ENCODE measurements at places on chromosomes 16 and 17.

- no peak for DNase-seq
Observed at GRCh38 chr16:62751218-62751617, 715.0 kb upstream of the CDH8 start.

- peak; percentile 48 for DNase-seq
Observed at GRCh38 chr16:88703486-88704309, 2.5 kb downstream of the RNF166 start.

GRCh38 chr17:6661464-6661848 lies 9.9 kb downstream of the C17orf100 start:
- no peak for DNase-seq

DNA sequence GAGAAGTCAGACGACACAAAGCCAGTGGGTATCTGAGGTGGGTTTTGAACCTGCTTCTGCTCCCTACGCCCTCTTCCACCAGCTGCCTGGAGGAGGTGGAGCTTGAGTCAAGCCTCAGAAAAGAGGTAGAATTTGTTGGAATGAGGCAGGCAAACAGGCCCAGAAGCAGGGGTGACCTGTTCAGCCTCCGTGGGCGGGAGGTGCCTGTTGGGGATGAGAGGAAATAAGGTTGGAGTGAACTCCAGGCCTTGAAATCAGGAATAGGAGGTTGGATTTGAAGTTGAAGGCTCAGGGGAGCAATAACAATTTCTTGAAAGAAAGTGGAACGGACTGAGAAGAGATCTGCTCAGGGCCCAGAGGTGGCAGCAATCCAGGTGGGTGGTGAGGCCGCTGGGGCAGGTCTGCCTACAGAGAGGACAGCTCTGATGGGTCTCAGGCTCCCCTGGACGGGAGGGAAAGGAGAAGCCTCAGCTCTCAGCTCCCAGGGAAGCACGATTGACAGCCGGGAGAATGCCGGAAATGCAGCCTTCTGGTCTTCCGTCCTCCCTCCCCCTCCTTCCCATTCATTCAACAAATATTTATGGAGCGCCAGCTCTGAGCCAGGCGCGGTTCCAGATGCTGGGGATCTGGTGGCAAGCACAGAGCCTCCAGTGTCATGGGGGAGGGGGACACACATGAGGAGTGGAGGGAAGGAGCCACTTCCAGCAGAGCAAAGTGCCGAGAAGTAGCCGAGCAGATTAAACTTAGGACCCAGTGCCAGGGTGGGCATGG lies 61.9 kb upstream of the CIBAR2 start:
- DNase-seq = no peak

GRCh38 chr17:16287563-16288027 lies 65.7 kb downstream of the CENPV start:
- DNase-seq = no peak

DNA sequence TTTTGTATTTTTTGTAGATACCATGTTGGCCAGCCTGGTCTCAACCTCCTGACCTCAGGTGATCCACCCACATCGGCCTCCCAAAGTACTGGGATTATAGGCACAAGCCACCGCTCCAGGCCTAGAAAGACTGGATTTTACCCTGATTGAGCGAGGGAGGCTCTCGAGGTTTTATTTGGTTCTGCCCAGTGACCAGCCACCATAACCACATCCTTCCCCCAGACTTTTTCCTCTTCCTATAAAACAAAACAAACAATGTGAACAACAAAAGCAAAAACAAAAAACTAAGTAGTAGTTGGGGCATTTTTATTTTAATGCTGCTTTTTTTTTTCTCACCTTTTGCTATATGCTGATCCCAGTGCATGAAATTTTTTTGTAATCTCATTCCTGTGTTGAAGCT lies 509.6 kb downstream of the MAF start:
- DNase-seq = no peak

DNA sequence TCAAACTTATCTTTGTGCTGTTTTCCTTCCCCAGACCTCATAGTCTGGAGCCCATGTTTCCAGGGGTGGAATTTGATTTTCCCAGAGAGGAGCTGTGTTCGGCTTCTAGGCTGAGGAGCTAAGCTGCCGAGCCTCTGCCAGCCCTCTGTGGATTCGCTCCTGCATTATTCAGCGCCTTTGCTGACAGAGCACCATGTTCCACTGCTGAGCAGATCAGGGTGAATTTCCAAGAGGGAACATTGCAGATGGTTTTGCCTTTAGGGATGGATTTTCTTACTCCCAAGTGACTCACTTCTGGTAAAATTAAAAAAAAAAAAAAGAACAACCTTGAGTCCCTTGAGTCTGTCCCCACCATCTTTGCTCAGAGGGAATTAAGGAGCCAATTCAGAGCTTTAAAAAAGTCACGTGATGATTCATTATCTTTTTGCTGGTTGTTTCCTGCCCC lies 229.5 kb downstream of the PRKCA start:
- DNase-seq = no peak

GRCh38 chr17:48523010-48523409 lies 7.8 kb downstream of the HOXB1 start:
- DNase-seq = no peak

DNA sequence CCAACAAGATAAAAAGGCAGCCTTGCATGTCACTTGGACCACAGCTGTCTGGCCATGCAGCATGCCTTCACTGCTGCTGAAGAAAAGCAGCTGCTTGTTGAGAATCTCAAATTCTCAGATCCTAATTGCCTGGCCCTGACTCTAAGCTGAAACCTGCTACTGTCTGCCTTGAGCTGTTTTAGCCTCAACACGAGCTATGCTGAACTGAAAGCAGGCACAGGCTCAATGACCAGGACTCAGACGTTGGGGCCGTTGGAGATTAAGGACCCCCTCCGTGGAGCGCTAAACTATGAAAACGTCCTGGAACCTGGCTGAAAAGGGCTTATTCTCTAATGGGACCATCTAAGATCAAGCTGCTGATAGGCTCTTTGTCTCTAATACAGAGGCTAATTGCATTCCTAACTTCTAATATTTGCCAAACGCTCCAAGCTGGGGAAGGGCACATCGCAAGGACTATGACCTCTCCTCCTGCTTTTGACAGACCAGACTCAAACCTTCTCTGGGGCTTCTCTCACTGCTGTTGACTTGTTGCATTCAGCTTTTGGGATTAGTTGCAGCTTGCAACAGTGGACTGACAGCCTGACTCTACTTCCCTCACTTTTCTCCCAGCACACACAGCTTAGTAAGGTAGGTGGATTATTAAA lies 4.6 kb upstream of the PLK1 start:
- DNase-seq = no peak

DNA sequence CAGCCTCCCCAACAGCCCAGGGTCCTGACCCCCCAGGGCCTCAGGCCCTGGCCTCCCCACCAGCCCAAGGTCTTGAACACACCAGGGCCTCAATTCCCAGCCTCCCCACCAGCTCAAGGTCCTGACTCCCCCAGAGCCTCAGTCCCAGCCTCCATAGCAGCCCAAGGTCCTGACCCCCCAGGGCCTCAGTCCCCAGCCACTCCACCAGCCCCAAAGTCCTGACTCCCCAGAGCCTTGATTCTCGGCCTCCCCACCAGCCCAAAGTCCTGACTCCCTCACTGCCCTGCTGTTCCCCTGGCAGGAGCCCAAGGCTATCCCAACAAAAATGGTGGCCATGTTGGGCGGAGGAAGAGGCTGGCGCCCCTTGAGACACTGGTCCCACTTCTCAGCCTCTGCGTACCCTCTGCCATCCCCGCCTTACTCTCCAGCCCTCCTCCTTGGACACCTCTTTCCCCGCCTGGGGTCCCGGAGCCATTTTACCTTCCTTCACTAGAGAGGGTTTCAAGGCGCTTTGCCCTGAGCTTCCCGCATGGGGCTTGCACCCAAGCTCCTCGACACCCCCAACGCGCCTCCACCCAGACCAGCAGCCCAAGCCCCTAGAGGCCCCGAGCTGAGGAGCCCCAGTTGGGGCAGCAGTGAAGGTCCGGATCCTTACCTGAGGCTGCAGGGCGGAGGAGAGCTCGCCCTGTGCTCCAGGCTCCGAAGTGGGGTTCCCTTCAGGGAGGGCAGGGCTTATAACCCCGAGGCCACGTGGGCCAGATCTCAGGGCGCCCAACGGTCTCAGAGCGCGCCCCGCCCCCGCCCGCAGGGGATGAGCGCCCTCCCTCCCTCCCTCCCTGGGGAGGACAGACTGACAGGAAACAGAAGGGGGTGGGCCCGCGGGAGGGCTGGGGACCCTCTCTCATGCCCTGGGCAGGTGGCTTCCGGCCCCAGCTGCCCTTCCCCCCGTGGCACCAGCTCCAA lies 3.5 kb upstream of the TSPOAP1 start:
- DNase-seq = peak; percentile 80

- no peak for DNase-seq
Observed at GRCh38 chr17:37676115-37676925, 33.1 kb upstream of the DDX52 start.

DNA sequence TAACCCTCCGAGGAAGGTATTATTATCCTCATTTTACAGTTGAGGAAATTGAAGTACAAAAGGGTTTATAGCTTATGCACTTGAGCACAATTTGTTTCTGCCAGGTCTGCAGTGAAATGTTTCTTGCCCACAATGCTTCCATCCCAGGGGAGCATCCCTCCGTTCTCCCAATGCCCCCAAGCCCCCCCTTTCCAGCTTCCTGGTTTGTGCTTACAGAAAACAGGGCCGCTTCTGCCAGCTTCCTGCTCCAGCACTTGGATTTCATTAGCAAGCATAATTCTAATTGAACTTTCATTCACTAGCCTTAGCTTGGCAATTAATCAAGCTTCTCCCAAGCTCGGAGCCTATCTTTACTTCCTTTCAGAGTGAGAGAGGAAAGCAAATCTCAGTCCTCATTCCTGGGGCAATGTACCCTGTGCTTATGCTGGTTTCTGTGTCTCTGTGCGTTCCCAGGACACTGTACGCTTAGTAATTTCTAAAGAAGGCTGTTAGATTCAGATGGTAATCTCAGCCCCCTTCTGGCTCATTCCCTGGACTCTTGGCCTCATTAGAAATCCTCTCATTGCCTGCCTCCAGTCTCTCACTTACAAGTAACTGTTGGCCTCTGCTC lies 141.6 kb downstream of the HS3ST2 start:
- DNase-seq = no peak

DNA sequence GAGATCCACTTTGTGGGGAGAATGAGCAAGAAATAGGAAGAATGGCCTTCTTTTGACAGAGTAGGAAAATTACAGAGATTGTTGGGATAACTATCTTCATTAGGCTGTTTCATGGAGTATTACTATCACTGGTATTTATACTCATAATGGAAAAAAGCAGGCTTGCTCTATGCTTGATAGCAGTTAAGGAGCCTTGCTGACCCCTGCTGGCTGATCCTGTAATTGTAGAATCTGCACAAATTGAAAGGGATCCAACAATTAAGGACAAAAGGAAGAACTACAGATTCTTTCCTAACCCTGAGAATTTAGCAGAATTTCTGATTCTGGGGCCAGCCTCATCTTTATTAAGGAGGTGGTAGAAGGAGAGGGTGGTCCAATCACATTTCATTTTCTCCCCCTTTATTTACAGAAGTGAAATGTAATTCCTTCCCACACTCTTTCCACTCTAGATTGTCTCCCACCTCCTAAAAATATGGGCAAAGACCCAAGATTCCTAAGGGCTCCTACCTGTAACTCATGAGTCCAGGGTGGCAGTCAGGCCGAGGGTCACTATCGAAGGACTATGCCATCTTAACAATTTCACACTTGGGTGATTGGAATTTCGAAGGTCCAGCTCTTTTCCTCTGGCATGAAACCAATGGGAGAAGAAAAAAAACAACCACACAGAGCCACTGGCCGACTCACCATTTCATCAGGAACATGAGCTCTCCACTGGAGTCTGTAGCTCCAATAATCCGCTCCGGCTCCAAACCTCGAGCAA lies 26.3 kb downstream of the NFE2L1 start:
- peak; percentile 47 for DNase-seq

DNA sequence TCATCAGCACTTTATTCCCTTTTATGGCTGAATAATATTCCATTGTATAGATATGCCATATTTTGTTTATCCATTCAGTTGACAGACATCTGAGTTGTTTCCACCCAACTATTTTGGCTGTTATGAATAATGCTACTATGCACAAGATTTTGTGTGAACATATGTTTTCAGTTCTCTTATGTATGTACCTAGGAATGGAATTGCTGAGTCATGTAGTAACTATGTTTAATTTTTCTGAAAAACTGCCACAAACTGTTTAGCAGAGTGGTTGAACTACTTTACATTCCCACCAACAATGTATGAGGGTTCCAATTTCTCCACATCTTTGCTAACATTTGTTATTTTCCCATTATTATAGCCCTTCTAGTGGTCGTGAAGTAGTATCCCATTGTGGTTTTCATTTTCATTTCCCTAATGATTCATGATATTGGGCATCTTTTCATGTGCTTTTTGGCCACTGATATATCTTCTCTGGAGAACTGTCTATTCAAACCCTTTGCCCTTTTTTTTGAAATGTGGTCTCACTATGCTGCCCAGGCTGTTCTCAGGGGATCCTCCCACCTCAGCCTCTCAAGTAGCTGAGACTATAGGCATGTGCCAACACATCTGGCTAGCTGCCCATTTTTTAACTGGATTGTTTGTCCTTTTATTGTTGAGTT lies 26.3 kb downstream of the SMURF2 start:
- no peak for DNase-seq

- DNase-seq = no peak
Observed at GRCh38 chr17:66614469-66614868, 220.4 kb upstream of the CACNG5 start.

GRCh38 chr17:67558740-67559380 lies 158.9 kb upstream of the NOL11 start:
- no peak for DNase-seq

DNA sequence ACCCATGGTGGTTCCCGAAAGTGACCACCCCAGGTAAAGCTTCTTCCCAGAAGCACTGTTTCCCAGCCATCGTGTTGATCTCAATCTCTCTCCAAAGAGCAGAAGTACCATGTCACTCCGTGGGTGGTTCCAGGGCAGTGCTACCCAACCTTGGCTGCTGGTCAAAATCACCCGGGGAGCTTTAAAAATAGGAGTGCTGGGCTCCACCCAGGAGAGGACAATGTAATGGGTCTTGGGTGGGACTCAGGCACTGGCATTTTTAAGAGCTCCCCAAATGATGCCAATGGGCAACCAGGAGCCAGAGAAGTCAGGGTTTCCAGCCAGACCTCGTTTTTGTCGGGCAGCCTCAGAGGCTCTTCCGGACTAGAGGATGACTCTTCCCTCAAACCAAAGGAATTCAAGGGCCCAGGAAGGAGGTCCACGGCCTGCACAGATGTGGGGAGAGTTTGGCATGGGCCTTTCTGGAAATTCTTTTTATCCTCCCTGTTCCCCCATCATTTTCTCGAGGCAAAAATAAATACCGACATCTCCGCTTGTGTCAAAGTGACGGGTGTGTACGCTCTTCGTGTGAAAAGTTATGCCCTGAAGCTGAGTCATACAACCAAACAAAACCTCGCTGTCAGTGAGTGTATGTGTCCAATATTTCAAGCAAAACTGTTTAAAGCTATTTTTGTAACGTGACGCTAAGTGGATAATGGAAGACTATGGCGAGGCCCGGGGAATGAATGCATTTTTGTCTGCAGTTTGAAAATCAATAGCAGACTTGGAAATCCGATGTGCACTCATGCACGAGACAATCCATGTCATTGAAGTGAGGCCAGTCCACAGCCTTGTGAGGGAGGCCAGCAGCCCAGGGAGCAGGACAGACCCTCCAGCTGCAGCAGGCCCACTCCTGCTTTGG lies 364.1 kb downstream of the FOXL1 start:
- no peak for DNase-seq

Measured in activated T-helper 1 cell treated with anti-CD3 and anti-CD28 coated beads, Interleukin-2, amount 50 U/mL, for 16 hours (primary cell).